ENCODE measurements at places on chromosomes 7 and 10.

GRCh38 chr10:119947300-119947699 lies 54.8 kb downstream of the SEC23IP start:
- no peak for DNase-seq

DNA sequence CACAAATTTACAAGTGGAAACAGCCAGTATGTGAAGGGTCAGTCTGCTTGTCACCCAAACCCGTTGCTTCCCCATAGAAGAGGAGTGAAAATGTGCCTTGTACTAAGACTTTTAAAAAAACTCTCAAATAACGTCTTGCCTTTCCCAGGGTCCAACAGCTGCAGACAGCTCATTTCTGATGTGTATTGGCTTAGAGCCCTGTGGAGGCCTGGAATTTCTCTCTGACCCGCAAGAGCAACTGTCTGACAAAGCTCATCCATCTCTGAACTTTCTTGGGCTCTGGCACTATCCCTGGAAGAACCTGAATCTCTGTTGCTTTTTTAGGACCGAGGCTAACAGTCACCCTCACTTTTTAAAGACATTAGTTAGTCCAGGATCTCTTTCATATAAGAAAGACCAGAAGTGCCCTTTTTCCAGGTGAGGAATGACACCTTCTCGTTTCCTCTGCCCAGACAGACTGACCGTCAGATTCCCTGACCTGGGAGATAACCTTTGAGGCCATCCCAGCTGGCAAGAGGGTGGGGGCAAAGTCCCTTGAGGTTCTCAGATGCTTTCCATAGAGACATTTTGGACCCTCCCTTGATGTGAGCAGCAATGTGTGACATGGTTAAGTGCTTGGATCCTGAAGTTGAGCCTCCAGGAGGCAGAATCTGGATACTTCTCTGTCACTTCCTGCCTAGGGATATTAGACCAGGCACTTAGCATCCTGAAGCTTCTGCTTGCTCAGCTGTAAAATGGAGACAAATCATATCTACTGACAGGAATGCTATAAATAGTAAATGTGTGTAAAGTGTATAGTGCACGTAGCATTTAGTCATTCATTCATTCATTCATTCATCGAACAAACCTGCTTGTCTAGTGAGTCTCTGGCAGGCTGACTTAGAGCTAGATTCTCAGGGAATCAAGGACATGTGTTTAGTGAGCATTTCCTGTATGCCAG lies 4.5 kb upstream of the NODAL start:
- DNase-seq, result no peak

DNA sequence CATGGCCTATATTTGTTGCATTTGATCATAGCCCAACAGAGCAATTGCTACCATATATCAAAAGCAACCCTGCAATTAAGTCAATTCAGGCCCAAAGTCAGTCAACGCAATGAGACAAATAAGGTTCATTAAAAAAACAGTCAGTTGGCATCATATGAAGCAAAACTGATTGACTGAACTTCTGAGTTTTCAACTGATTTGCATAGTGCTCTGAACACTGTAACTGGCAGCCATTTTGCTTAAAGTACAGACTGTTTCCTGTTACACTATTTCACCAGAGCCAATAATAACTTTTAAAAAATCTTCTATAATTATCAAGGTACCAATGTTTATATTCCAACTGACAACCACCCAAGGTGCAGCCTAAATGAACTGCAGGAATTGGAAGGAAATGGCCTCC lies 68.4 kb upstream of the RAPGEF5 start:
- DNase-seq, result no peak

DNA sequence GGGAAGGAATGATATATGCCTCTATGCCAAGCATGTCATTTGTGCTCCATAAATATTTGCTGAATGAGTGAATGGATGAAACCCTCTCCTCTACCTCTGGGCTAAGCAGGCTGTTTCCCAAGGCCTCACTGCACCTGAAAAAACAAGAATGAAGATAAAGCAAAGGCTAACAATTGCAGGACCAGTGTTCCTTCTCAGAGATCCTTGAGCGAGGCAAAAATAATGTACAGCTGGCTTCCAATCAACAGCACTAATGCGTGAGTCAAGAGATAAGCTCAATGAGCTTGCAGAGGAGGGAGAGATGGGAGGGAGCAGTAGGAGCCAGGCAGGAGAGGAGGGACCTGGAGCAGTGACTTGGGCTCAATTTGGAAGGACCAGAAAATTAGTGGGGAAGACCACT lies 144.5 kb upstream of the NFE2L3 start:
- no peak for DNase-seq

GRCh38 chr10:70317943-70318318 lies 34.1 kb upstream of the NPFFR1 start:
- DNase-seq, result no peak

DNA sequence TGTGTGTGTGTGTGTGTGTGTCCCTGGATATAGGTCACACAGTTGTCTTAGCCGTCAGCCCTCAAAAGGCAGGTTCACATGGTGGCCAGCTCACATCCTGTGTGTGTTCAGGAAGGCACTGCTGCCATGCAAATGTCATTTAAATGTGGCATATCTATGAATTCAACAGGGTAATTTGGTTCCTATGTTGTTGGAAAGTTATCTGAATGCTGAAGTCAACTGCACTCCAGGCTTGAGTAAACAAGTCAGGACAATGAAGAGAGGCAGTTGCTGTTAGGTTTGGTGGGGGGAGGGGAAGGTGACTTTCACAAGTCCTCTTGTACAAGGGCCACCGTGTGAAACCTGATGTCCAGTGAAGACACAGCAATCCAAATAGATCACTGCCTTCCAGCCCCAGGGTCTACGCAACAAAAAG lies 61.1 kb downstream of the PTPRE start:
- no peak for DNase-seq

GRCh38 chr7:146002431-146003078 lies 114.0 kb upstream of the CNTNAP2 start:
- DNase-seq, result no peak

- no peak for DNase-seq
Measured at GRCh38 chr7:131581241-131582051, 25.0 kb upstream of the PODXL start.

- DNase-seq, result no peak
Measured at GRCh38 chr10:75342397-75342796, 59.2 kb downstream of the ZNF503 start.

DNA sequence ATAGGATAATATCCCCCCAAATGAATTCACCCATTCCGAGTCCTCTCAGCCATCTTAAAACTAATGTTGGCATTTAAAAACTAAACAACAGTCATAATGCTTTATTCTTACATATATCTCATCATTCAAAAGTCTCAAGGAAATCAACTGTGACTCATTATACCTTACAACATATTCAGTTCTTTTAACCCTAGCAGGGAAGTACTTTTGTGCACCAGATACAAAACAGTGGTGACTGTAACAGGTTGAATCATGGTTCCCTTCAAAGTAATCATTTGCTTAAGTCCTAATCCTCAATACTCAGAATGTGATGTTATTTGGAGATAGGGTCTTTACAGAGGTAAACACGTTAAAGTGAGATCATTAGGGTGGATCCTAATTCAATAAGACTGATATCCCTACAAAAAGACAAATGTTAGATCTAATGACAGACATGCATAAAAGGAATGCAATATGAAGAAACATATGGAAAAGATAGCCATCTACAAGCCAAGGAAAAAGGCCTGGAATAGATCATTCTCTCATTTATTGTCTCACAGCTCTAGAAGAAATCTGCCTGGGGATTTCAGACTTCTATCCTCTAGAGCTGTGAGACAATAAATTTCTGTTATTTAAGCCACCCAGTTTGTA lies 42.3 kb downstream of the RELN start:
- peak; percentile 18 for DNase-seq
